ENCODE measurements at places on chromosomes 11 and 22. TPM values are rescaled to one million over a fixed set of nuclear protein-coding genes. Genes with fewer than 3 reads are reported as not detected.

Gene PRR33
- total RNA-seq, result 0.41 TPM

Gene PACSIN3
- total RNA-seq, result 44.4 TPM

Gene TTC36
- 1.4 TPM for total RNA-seq

Gene MAJIN
- total RNA-seq, result not detected

Gene TANGO2
- total RNA-seq, result 109 TPM

Gene C22orf42
- not detected for total RNA-seq

Gene TMEM121B
- 2.0 TPM for total RNA-seq

Gene FAM111B
- not detected for total RNA-seq

Gene MOGAT2
- not detected for total RNA-seq

Gene CCDC82
- total RNA-seq, result 28.8 TPM

Gene SORL1
- 26.9 TPM for total RNA-seq

Gene LRRC32
- 214 TPM for total RNA-seq

Gene HEPACAM
- total RNA-seq, result 1.2 TPM

Gene THY1
- total RNA-seq, result 15.4 TPM

Gene CACNA1I
- total RNA-seq, result 0.14 TPM

Gene OR2AG2
- total RNA-seq, result 0.35 TPM

Gene SLC5A1
- total RNA-seq, result not detected

Gene CCDC81
- total RNA-seq, result 2.0 TPM

Gene LRFN4
- total RNA-seq, result 12.4 TPM

Gene BACE1-AS
- total RNA-seq, result 7.8 TPM

Gene POLD3
- 5.6 TPM for total RNA-seq

Gene RIBC2
- not detected for total RNA-seq

Gene RAG1
- 0.54 TPM for total RNA-seq

Gene FKBP2
- total RNA-seq, result 51.7 TPM

Gene PLAAT5
- 1.8 TPM for total RNA-seq

Gene MRGPRX4
- not detected for total RNA-seq

Gene CLCF1
- 27.1 TPM for total RNA-seq

Gene DEFB131B
- not detected for total RNA-seq

Gene GPR83
- 0.27 TPM for total RNA-seq

Gene NPTXR
- 50.8 TPM for total RNA-seq

Gene MS4A6E
- total RNA-seq, result not detected

Gene ACRV1
- total RNA-seq, result not detected

Gene TMEM151A
- 0.27 TPM for total RNA-seq

Gene PHLDA2
- total RNA-seq, result 14.4 TPM

Gene OR52H1
- total RNA-seq, result 0.81 TPM

Gene ANKK1
- total RNA-seq, result 0.68 TPM
